ENCODE measurements at places on chromosomes 2 and 18.

- DNase-seq: no peak
Observed at GRCh38 chr2:6072276-6072675, 380.1 kb downstream of the SOX11 start.

GRCh38 chr18:13564579-13564978 lies 161.8 kb downstream of the FAM210A start:
- DNase-seq: no peak

- DNase-seq: no peak
Observed at GRCh38 chr2:231780123-231780908, 766 bp downstream of the PDE6D start.

GRCh38 chr2:225104321-225104720 lies 62.1 kb upstream of the DOCK10 start:
- no peak for DNase-seq

DNA sequence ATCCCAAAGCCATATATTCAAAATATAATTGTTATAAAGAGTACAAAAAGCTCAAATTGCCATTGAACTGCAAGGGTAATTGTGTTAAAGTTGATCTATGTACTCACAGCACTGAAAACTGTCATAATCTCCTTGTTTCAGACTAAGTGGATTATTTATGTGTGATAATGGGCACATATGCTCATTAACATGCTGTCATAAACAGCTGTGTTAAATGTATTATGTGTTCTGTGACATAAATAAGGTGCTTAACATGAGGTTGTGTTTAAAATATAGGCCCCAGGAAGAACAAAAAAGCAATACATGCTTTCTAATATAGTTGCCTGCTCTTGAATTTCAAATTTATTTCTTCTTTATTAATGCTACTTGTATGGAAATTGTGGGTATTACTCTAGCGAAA lies 409.5 kb downstream of the DCC start:
- no peak for DNase-seq

GRCh38 chr18:58541789-58542425 lies 87.0 kb downstream of the ALPK2 start:
- peak; percentile 2 for DNase-seq

DNA sequence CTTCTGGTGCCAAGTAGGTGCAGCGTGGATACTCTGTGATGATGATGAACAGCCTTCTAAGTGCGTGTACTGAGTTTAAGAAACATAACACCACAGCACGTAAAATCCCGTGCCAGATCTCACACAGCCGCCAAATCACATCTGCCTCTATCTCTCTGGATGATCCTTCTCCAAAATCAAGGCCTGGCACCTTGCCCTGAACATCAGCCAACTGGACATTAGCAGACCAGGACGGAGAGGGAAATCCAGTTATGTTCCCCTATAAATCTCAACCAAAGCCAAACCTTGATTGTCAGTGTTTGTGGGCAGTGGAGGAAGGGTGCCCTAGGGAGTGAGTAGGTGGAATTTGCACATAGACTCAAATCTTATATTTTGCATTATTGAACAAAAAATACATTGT lies 164.3 kb downstream of the MIB1 start:
- DNase-seq: no peak

GRCh38 chr18:5630057-5630899 lies 86.5 kb upstream of the EPB41L3 start:
- DNase-seq: no peak

- no peak for DNase-seq
Observed at GRCh38 chr2:73063472-73063871, 8.0 kb downstream of the SFXN5 start.

DNA sequence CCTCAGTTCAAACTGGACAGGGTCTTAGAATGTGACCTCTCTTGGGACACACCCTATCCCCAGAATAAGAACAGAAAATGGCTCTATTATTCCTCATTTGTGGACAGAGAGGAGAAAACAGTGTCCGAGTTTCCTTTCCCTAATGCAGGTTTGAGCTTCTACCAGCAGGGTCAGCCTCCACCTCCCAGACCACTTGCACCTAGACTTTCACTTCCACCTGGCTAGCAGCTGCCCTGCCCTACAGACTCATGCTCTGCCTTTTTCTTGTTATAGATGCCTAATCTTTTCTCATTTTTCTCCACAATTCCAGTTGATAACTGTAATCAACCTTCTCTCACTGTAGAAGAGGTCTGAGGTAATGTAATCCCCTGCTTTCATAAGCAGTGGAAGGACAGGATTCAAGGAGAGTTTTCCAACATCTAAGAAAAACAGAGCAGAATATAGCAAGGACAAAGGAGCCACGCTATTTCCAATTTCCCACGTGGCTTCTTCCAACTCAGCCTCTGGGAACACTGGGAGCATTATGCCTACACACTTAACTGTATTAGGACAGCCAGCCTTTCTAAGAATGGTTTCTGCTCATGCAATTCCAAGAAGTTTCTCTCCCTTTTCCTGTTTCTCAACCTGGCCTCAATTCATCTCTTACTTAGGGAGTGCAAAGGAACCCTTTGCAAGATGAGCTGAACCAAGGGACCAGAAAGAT lies 239.8 kb downstream of the BCL11A start:
- DNase-seq: no peak

GRCh38 chr2:70247364-70248180 lies 856 bp downstream of the TIA1 start:
- no peak for DNase-seq

- no peak for DNase-seq
Observed at GRCh38 chr18:80258640-80259039, 11.3 kb upstream of the PARD6G start.

GRCh38 chr18:56522816-56523215 lies 115.6 kb downstream of the TXNL1 start:
- DNase-seq: no peak

DNA sequence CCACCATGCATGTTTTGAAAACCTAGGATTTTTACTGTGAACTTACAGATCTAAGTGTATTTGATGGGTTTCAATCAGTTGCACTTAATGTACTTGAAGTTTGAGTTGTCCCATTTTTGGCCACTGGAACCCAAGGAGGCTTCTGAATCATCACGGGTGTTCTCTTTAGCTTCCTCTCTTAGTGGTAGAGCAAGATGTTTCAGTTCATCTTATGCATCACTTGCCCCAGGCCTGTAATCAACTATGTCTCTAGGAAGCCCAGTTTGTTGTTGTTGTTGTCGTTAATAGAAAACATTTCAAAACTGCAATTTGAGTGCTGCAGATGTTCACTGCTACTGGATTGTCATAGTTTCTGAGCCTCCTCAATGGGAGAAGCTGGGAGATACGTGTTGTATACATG lies 97.0 kb downstream of the FHOD3 start:
- DNase-seq: no peak

GRCh38 chr2:69253112-69253511 lies 133.9 kb downstream of the GFPT1 start:
- no peak for DNase-seq

DNA sequence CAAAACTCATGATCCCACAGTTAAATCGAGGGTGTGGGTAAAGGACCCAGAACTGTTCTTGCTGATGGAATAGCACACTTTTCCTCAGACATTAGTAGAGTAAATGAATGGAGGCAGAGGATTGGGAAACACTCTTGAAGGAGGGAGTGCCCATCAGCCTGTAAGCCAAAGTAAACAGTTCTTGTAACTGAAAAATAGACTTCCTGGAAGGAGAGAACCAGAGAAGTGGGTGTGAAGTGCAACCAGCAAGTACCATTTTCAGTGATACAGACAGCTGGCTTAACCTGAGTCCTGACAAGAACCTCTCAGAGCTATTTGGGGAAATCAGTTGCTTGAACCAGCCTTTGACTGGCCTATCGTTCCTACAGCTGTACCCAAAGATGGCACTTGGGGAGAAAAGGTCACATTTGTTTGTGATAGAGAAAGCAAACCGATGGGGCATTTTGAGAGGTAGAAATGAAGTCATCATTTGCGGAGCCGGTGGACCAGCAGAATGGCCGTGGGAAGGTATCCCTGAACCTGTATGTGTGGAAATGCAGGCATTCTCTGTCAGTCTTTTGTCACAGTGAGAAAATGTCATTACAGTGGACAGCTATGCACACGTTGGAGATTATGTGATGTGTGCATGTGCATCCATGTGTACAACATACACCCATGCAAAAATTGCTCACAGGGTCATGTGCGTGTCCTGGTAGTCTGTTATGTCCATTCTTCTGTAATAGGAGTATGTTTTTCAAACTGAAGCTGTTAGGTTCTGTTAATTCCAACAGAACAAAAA lies 17.8 kb downstream of the CRIM1 start:
- DNase-seq: no peak

GRCh38 chr2:112003576-112004252 lies 51.4 kb upstream of the TMEM87B start:
- no peak for DNase-seq

GRCh38 chr2:202375033-202375608 lies 1.0 kb upstream of the BMPR2 start:
- no peak for DNase-seq

- no peak for DNase-seq
Observed at GRCh38 chr2:72971036-72971435, 53.7 kb downstream of the EMX1 start.

DNA sequence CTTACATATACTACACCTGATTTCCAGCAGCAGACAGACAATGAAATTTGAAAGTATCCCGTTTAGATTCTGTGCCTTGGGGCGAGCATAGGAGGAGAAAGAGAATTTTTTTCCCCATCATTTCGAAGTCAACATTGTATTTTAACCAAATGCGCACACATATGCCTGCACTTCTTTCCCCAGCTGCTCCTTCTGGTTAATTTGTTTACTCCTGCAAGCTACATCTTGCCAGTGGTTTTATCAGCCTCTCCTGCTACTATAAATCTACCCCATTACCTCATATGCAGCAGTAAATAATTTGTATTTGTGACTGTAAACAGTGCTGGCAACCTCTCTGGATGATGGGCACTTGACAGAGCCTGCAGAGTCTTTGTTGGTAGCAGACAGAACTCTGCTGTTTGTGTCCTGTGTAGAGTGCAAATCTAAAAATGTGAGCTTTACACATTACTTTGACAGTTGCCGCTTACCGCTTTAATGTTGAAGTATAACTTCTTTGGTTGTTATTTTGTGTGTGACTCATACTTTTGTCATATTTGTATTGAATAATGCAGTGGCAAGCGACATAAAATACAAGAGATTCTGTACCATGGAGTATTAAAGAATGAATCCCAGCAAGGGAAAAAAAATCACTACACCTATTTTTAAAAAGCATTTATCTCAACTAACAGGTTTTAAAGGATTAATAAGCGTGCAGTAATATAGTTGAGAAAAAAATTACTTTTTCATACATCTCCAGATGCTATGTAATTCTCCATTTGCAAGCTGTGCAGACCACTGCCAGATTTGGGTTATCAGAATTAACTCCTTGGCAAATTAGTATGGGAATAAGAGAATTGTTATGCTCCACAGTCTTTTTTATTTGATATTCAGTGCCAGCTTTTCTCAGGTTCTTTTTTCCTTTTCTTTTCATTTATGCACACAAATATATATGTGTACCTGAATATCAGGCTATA lies 536.8 kb downstream of the XIRP2 start:
- no peak for DNase-seq

- DNase-seq: no peak
Observed at GRCh38 chr18:51251625-51252024, 54.1 kb upstream of the MEX3C start.

DNA sequence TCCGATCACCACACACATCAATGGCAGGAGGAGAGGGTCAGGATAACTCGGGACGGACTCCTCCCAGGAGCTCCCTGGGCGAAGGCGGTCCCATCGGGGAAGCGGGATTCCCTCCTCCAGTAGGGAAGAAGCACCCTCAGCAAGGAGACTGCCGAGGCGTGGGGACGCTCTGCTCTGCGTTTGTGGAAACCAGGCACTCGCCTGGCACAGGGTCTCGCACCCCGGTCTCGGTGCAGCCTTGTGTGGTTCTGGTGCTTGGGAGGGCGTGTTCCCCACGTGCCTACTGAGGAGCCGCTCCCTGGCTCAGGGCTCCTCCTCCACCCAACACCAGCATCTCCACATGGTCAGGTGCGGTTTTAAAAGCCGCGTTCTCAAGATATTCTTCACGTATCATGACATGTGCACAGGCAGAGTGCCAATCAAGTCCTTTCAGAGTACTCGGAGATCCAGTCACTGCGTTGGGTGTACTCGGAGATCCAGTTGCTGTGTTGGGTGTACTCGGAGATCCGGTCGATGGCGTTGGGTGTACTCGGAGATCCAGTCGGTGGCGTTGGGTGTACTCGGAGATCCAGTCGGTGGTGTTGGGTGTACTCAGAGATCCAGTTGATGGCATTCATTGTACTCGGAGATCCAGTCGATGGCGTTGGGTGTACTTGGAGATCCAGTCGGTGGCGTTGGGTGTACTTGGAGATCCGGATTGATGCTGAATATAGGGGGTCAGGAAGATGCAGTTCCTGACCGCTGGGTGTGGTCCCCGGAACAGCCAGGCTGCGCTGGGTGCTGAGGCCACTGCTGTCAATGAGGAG lies 117.5 kb downstream of the RTP5 start:
- no peak for DNase-seq

DNA sequence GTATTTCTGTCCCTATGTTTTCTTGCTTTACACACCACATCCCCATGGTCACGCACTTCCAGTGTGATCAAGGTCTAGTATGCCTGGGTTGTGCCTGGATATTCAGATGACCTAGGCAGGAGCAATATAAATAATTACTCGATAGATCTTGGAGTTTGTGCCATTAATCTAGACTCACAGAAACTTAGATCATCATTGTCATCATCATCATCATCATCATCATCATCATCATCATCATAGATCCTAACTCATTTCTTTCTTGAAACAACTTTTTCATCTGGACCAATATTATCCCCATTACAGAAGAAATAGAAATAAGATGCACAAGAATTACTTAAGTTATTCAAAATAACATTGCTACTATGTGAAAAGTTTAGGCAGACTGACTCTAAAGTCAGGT lies 130.3 kb upstream of the LRRTM4 start:
- no peak for DNase-seq

- DNase-seq: no peak
Observed at GRCh38 chr18:36028859-36029258, 38.5 kb downstream of the RPRD1A start.

GRCh38 chr2:14358774-14359173 lies 273.7 kb upstream of the LRATD1 start:
- DNase-seq: no peak

- no peak for DNase-seq
Observed at GRCh38 chr2:62794791-62795190, 89.3 kb downstream of the EHBP1 start.

DNA sequence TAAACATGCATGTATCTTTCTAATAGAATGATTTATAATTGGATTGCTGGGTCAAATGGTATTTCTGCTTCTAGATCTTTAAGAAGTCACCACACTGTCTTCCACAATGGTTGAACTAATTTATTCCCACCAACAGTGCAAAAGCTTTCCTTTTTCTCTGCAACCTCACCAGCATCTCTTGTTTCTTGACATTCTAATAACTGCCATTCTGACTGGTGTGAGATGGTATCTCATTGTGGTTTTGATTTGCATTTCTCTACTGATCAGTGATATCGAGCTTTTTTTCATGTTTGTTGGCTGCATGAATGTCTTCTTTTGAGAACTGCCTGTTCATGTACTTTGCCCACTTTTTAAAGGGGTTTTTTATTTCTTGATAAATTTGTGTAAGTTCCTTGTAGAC lies 182.5 kb downstream of the ANKRD44 start:
- DNase-seq: no peak
